ENCODE measurements at places on chromosomes 5 and 9.

DNA sequence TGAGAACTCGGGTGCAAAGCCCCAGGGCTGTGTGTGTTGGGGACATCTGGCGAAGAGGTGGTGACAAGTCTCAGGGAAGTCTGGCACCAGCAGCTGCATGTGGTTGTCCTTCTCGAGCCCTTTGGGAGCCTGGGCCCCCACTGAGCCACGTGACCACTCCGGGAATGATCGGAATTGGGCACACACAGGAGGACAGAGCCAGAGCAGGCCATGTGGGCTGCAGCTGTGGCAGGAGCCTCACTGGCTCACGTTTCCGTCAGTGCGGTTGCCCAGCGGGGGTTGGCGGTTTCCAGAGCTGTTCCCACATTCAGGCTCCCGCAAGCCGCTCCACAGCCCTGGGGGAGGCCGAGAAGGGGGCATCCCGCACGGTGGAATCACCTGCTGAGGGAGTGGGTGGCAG is 6.8 kb upstream of the CEL start:
- no peak for DNase-seq

GRCh38 chr5:41508696-41509398 is 1.6 kb downstream of the PLCXD3 start:
- DNase-seq: no peak

DNA sequence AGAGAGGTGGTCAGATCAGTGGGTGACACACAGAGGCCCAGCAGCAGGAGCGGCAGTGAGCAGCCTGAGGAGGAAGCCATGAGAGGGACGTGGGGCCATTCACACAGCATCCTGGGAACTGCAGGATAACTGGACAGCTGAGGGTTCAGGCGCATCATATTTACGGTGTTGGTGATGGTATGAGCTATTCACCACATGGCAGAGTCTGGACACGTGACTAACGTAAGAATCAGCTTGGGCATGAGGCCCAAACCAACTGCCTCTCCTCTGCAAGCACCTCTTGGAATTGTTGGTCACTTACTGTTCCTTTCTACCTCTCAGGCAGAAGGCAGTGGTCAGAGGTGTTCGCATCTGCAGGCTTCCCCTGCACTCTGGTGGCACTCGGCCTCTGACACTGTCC is 141.1 kb downstream of the ENTREP1 start:
- no peak for DNase-seq

DNA sequence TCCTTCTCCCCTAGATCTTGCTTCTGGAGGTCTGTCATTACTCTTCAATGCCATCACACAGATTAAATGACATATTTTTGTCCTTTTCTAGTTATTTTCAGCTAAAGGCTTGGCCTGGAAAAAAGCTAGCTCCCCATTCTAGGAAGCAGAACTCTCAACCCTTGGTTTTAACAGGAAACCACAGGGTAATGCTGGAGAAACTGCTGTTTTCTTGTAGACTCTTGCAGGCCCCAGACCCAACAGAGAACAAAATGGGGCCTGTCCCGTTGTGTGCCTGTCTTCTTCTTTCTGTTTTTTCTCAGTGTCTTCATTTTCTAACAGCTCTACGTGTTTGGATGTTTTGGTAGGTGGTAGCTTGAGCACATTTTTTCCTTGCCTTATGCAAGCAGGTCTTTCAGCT is 21.5 kb downstream of the DCANP1 start:
- DNase-seq: no peak

- no peak for DNase-seq
Measured at GRCh38 chr5:174801798-174802197, 77.4 kb downstream of the MSX2 start.

- no peak for DNase-seq
Measured at GRCh38 chr9:133693116-133693515, 45.0 kb downstream of the SARDH start.

DNA sequence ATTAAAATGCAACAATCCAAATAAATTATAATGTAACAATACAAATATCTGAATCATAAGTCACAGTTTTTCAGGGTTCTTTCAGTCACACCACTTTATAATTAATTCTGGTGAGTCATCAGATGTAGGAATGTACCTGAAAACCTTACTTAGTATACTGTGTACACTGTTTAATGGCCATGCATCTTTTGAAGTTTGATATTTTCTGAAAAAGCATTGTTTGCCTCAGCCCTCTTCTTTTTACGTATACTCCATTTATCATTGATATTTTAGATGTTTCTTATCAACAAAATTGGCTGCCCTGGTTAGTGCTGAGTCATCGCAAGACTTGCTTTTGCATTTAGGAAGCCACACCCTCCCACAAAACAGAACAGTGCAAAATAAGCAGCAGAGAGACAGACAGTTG is 218.6 kb downstream of the PJA2 start:
- no peak for DNase-seq

DNA sequence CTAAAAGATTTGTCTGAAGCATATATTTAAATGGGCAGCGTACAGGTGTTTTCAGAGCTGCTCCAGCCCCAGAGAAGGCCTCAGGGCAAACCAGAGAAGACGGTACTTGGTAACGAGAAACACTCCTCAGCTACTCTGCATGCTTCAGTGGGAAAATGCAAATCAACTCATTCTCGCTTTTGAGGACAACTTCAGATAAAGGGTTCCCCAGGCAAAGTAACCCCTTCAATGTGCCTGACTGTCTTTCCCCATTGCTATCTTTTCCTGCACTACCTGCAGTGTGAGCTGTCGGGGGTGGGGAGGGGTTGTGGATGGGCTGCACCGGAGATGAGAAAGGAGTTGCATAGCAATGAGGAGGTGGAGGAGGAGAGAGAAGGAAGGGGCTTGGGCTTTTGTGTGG is 339.7 kb upstream of the CLINT1 start:
- no peak for DNase-seq

- peak; percentile 15 for DNase-seq
Measured at GRCh38 chr5:155616779-155617392, 603.3 kb downstream of the KIF4B start.

GRCh38 chr5:73998489-73998888 is 372.5 kb downstream of the ARHGEF28 start:
- no peak for DNase-seq

GRCh38 chr9:132990781-132991180 is 12.3 kb downstream of the GFI1B start:
- no peak for DNase-seq

Measured in stimulated activated CD4-positive, alpha-beta T cell treated with anti-CD3 and anti-CD28 coated beads, TNF-alpha, amount 100 ng/mL, for 48 hours (primary cell).